ENCODE measurements at places on chromosomes 3 and 15.
A peak's percentile ranks its signal among the peaks of the same experiment; 100 is the strongest.

- no peaks in the 10 kb centered on the region for H3K4me1 ChIP-seq
- no peak overlapping the region for H3K4me3 ChIP-seq
- no peak for DNase-seq
- no peak overlapping the region for H3K27ac ChIP-seq
- no peaks in the 10 kb centered on the region for H3K36me3 ChIP-seq
These were observed 228.1 kb upstream of the PROK2 start for GRCh38 chr3:72013084-72013483.

GRCh38 chr3:61862614-61863289 is 301.4 kb downstream of the PTPRG start:
- no peaks in the 10 kb centered on the region for H3K36me3 ChIP-seq
- H3K27ac ChIP-seq = no peak overlapping the region
- H3K4me1 ChIP-seq = no peaks in the 10 kb centered on the region
- no peak overlapping the region for H3K4me3 ChIP-seq
- DNase-seq = no peak
- H3K27me3 ChIP-seq = peaks cover 3% of the 10 kb centered on the region

DNA sequence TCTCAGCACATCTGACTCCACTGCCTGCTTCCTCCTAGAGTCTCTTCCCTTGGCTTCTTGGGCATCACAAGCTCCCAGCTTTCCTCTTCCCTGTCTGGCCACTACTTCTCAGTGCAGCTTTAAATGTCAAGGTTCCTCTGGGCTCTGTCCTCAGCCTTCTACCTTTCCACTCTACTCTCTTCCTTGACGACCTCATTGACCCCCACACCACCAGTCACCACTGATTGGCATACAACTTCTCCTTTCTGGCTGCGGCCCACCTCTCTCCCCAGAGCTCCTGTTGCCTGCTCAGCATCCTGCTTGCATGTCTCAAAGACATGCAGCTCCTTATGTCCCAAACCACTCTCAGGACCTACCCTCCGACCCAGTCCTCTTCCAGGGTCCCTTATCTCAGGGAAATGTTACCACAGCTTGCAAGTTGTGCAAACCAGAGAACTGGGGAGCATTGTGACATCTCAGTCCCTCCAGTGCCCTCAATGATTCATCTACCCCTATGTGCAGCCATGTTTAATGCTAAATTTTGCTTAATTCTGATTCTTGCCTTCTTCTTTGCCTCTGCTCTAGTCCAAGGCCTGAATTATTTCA is 49.9 kb downstream of the TRPM1 start:
- H3K36me3 ChIP-seq = no peaks in the 10 kb centered on the region
- H3K27me3 ChIP-seq = no peaks in the 10 kb centered on the region
- H3K27ac ChIP-seq = peak overlapping the region; percentile 7
- H3K4me1 ChIP-seq = peaks cover 28% of the 10 kb centered on the region
- DNase-seq = no peak
- H3K4me3 ChIP-seq = peak overlapping the region; percentile 0

- H3K27me3 ChIP-seq = peaks cover 3% of the 10 kb centered on the region
- no peak for DNase-seq
- no peak overlapping the region for H3K27ac ChIP-seq
- no peaks in the 10 kb centered on the region for H3K4me1 ChIP-seq
These were observed 138.2 kb upstream of the IL12A start for GRCh38 chr3:159850481-159850880.

DNA sequence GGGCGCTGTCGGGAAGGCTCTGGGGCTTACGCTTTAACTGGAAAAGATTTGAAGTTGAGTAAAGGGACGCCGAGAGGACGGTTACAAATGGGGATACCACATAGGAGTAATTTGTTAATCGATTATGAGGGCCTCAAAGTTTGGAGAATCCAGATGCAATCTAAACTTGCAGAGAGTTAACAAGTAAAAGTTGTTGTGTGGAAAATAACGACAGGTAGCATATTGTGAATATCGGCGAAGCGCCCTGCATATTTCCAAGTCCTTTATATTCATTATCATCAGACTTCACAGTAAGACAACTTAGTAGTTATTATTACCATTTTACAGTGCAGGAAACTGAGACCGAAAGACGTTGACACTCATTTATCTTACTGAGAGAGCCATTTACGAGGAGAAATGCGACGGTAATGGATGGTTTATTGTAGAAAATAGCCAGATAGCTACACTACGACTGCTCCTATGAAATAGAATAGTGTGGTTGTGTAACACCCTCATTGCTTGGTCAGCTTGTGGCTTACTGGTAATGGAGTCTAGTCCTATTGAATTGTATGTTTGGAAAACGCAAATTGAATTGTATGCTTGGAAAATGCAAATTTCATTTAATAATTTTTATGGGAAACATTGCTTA is 700 bp downstream of the MKRN2 start:
- peaks cover 54% of the 10 kb centered on the region for H3K4me1 ChIP-seq
- H3K36me3 ChIP-seq = no peaks in the 10 kb centered on the region
- peak overlapping the region; percentile 92 for H3K27ac ChIP-seq
- no peak for DNase-seq

DNA sequence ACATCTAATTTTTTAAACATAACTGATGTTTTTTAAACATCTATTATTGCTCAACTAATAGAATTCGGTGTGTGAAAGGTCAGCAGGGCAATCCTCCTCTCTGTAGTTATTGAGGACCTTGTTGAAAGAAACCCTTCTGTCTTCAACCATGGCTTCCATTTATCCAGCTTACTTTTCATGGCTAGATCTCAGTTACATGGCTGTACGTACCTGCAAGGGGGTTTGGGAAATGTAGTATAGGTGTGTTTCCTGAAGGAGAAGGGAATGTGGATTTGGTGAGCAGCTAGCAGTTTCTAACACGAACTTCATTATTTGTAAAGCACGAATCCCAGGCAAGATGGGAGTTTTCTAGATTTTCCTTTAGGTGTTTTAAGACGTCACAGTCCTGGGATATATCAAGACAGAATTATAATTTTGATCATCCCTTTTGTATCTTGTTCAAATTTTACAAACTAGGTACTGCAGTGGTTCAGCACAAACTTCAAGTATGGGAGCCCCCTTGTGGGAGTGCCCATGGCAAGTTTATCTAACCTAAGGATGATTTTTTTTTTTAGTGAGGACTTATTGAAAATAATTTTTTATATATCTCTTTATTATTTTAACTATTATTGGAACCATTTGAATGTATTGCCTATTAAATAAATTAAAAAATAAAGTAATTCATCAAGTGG is 41.6 kb downstream of the FBXL2 start:
- H3K4me3 ChIP-seq = no peak overlapping the region
- H3K27me3 ChIP-seq = peaks cover 4% of the 10 kb centered on the region
- no peak for DNase-seq
- no peaks in the 10 kb centered on the region for H3K36me3 ChIP-seq

DNA sequence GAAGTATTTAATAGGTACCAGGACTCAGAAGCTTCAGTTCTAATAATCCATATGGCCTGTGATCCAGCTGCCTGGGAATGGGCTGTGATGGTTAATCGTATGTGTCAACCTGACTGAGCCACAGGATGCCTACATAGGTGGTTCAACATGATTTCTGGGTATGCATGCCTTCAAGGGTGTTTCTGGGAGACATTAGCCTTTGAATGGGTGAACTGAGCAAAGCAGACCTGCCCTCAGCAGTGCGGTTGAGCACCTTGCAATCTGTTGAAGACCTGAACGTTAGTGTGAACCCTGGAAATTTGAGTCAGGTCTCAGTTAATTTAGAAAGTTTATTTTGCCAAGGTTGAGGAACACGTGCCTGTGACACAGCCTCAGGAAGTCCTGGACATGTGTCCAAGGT is 22.8 kb upstream of the TKT start:
- no peak overlapping the region for H3K4me3 ChIP-seq
- no peaks in the 10 kb centered on the region for H3K27me3 ChIP-seq
- H3K4me1 ChIP-seq = no peaks in the 10 kb centered on the region
- H3K36me3 ChIP-seq = no peaks in the 10 kb centered on the region
- no peak overlapping the region for H3K27ac ChIP-seq

- H3K27me3 ChIP-seq = no peaks in the 10 kb centered on the region
- no peaks in the 10 kb centered on the region for H3K4me1 ChIP-seq
- H3K27ac ChIP-seq = no peak overlapping the region
- no peak overlapping the region for H3K4me3 ChIP-seq
- peaks cover 3% of the 10 kb centered on the region for H3K36me3 ChIP-seq
These were observed 236.4 kb downstream of the CDIN1 start for GRCh38 chr15:36815786-36816185.

GRCh38 chr15:101221902-101222301 is 29.9 kb downstream of the CHSY1 start:
- no peak overlapping the region for H3K4me3 ChIP-seq
- no peaks in the 10 kb centered on the region for H3K36me3 ChIP-seq
- no peak for DNase-seq
- H3K27ac ChIP-seq = peak overlapping the region; percentile 18

GRCh38 chr3:69531576-69532546 is 146.0 kb upstream of the FRMD4B start:
- no peaks in the 10 kb centered on the region for H3K4me1 ChIP-seq
- H3K4me3 ChIP-seq = no peak overlapping the region
- DNase-seq = no peak
- no peak overlapping the region for H3K27ac ChIP-seq
- no peaks in the 10 kb centered on the region for H3K36me3 ChIP-seq

DNA sequence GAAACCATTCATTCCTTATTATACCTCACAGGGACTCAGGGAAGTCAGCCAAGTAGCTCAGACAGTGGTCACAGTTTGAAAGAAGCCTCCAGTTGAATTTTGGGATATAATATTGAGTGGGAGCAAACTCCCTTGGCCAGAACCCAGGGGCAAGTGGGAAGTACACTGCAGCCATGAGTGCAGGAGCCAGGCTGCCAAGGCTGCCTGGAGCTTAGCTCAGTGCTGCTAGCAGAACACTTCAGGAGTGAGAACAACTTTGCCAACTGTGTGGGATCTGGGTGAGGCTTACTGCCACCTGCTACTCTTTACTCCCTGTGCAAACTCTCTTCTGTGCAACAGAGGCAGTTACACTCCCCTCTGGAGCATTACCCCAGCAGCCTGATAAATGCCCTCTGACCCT is 4.6 kb downstream of the OR5K3 start:
- H3K4me3 ChIP-seq = no peak overlapping the region
- no peaks in the 10 kb centered on the region for H3K4me1 ChIP-seq
- peaks cover 3% of the 10 kb centered on the region for H3K27me3 ChIP-seq
- DNase-seq = no peak
- H3K27ac ChIP-seq = no peak overlapping the region

- no peak overlapping the region for H3K4me3 ChIP-seq
- H3K27ac ChIP-seq = no peak overlapping the region
- no peak for DNase-seq
- H3K27me3 ChIP-seq = peaks cover 2% of the 10 kb centered on the region
- H3K4me1 ChIP-seq = no peaks in the 10 kb centered on the region
- H3K36me3 ChIP-seq = no peaks in the 10 kb centered on the region
These were observed 144.1 kb upstream of the UBE3A start for GRCh38 chr15:25582886-25583285.

- H3K27me3 ChIP-seq = peaks cover 2% of the 10 kb centered on the region
- H3K27ac ChIP-seq = no peak overlapping the region
- peaks cover 60% of the 10 kb centered on the region for H3K4me1 ChIP-seq
These were observed 40.5 kb downstream of the STT3B start for GRCh38 chr3:31573036-31573779.

- DNase-seq = no peak
- H3K27ac ChIP-seq = no peak overlapping the region
- no peaks in the 10 kb centered on the region for H3K4me1 ChIP-seq
- no peak overlapping the region for H3K4me3 ChIP-seq
- H3K36me3 ChIP-seq = no peaks in the 10 kb centered on the region
These were observed 18.2 kb upstream of the ADCY5 start for GRCh38 chr3:123467046-123467445.
